Right ventricle myocardium superior (tissue), 1 donor: ENCODE measurements at places on chromosomes 4 and X. TPM values are rescaled to one million over a fixed set of nuclear protein-coding genes. Genes with fewer than 3 reads are reported as not detected.

KCND1 gene
- total RNA-seq, result 0.38 TPM

YY2 gene
- 0.35 TPM for total RNA-seq

PHF8 gene
- 10.8 TPM for total RNA-seq

MSL3 gene
- 15.1 TPM for total RNA-seq

ACOT9 gene
- total RNA-seq, result 44.5 TPM

CD99L2 gene
- 71.5 TPM for total RNA-seq

CXCR3 gene
- 0.22 TPM for total RNA-seq

SMIM10L2A gene
- total RNA-seq, result 1.6 TPM

MAGEC3 gene
- not detected for total RNA-seq

SPARCL1 gene
- 361 TPM for total RNA-seq

CT45A1 gene
- not detected for total RNA-seq

S100G gene
- not detected for total RNA-seq

KDR gene
- total RNA-seq, result 21.2 TPM

DNA sequence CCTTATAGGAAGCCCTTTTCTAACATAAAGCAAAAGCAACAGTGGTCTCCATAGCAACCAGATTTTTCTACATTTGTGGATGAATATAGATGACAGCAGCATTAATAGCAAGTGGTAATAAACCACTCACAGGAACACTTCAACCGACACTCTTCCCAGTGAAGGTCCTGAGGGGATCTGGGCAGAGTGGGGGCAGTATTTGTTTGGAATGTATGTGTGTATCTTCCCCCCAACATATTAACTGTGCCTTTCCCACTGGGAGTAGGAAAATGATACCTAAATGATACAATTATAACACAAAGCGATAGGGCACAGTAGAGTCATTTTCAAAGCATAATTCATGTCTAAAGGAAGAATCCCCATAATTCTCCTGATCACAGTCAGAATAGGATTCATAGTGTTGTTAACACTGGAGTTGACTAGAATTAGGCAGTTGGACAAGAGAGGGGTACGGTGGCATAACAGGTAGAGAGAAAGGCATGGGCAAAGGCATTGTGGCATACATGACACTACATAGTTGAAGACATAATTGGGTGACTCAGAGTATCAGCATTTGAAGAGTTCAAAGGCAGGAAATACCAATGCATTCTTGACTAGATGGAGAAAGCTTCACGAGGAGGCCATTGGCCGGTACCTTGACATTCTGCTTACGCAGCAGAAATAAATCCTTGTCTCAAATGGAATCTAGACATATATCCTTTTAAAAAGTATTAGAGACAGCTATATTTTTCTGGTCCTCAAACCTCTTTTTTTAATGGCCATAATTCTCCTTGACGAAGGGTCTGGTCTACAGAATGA, 15.2 kb downstream of the CAPN6 start:
- DNase-seq, result no peak

DNA sequence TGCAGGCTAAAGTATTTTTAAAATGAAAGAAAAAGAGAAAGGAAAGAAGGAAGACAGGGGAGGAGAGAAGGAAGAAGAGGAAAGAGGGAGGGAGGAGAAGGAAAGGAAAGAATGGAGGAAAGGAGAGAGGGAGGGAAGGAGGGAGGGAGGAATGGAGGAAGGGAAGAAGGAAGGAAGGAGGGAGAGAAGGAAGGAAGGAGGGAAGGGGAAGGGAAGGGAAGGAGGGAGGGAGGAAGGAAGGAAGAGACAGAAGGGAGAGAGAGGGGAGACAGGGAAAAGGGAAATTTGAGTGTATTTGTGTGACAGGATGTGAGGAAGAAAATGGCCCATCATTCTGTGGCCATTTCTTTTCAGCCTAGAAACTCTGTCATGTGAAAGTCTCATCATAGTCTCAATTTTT, 14.9 kb upstream of the PLAC1 start:
- DNase-seq, result no peak

DNA sequence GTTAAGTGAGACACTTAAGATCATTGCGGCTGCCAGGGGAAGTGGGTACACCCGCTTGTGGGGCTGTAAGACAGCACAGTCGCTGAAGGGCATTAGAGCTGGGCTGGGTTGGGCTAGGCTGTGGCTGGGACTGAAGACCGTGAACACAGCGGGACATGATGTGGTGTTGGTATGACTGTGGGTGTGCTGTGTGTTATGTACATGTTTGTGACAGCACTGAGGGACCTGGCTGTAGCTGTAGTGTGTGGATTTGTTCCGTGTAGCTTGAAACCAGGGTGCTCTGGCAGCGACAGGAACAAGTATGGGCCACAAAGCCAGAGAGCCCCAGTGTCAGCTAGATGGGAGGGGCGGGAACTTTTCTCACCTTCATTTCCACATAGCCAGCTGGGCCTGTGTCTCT, 82.1 kb downstream of the NHSL2 start:
- no peak for DNase-seq

GRCh38 chrX:96707804-96708203, 23.2 kb downstream of the DIAPH2 start:
- DNase-seq, result no peak

DNA sequence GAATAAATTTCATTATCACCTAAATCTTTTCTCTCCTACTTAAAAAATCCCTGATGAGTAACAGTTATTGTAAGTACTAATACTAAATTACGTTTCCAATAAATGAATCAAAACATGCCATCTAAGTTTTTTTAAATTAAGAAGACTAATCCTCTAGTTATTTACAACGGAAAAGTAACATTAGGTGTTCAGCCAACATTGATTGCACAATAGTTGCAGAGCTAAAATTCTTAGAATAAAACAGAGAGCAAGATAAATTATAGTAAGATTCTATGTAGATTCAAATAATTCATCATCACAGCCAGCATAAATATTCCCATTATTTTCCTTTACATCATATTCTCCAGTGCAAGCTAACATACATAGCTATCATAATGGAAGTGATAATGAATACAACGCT, 139.2 kb downstream of the HDX start:
- DNase-seq, result no peak

DNA sequence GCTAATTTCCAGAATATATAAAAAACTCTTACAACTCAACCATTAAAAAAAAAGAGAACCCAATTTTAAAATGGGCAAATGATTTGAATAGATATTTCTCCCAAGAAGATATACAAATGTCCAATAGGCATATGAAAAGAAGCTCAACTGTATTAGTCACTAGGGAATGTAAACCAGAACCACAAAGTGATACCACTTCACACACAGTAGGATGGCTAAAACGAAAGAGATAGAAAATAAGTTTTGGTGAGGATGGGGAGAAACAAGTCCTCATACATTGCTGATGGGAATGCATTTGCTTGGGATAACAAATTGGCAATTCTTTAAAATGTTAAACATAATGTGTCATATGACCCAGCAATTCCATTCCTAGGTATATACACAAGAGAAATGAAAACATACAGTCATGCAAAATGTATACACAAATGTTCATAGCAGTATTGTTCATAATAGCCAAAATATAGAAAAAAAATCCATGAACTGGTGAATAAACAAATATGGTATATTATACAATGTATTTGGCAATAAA, 5.7 kb downstream of the TCEAL3 start:
- DNase-seq, result no peak

DNA sequence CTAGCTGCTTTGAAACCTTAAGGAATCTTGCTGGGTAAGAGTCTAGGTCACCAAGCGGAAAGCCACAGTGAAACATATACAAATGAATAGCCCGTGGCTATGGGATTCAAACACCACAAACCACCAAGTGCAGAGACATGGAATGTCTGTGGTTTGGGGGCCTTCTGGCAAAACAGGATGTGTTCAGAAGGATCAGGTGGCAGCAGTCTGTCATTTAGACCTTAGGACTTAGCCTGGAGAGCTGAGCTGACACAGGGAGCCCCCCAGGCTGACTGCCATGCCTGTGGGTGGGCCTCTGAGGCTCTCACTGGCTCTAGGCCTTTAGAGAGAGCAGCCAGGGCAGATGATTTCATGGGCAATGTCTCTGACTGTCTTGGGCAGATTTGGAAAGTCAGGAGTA, 225.6 kb downstream of the FBXW7 start:
- no peak for DNase-seq

GRCh38 chrX:94524867-94525266, 850.9 kb downstream of the FAM133A start:
- DNase-seq, result no peak

- DNase-seq, result no peak
Measured at GRCh38 chr4:87079967-87080366, 140.5 kb downstream of the KLHL8 start.

DNA sequence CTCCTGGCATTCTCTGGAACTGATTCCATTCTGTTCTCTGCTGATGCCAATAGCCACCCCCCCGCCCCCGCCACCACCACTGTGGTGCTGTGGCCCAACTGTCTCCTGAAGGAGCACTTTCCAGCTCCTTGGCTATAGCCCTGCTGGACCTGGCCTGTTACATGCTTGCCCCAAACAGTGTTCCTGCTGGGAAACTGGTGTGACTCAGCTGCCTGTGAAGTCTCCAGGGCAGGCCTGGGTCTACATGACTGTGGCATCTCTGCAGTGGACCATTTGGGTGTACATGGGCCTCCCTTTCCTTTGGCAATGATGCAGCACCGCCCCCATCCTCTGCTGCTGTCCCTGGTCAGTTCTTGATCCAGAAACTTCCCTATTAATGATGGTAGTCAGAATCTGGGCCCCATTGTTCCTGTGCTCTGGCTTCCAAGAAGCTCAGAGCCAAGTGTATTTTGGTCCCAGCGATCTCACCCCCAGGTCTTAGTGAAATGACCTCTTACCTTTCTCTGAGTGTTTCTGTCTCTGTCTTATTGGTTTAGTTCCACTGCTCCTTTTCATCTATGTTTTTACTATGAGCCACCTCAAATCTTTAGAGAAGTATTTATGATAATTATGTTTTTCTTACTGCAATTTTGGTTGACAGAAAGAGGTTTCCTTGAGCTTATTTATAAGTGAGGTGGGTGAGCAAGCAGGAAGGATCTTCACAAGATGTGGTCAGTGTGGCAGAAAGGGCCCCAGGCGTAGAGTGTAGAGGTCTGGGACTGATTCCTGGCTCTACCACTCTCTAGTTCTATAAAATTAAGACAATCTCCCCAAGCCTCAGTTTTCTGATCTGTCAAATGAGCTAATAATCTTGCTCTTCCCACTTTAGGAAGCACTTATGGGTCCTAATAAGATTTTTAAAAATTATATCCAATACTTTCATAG, 210.7 kb upstream of the EOLA2 start:
- no peak for DNase-seq

GRCh38 chr4:151979819-151980218, 219.0 kb upstream of the GATB start:
- no peak for DNase-seq

DNA sequence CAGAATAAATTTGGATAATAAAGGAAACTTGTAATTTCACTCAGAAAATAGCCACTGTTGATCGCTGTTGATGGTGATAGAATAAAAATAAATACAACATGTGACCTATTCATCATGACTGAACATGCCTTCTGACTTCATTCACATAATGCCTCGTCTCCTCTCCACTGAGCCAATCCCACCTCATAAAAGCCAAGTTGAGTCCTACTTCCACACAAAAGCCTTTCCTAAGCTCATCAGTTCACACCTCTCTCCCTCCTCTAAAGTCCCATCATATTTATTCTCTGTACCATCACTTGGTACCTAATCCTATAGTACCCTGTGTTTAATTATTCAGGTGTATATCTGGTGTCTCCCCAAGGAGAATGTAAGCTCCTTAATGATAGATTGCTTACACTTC, 37.7 kb downstream of the APOO start:
- DNase-seq, result no peak

DNA sequence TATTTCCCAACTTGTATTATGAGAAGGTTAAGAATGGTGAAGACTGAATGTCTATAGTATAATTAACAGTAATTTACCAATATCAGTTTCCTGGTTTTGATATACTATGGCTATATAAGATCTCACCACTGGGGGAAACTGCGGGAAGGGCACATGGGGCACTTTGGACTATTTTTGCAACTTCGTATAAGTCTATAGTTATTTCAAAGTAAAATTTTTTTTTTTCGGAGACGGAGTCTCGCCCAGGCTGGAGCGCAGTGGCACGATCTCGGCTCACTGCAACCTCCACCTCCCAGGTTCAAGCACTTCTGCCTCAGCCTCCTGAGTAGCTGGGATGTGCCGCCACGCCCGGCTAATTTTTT, 46.1 kb downstream of the CXorf58 start:
- no peak for DNase-seq

DNA sequence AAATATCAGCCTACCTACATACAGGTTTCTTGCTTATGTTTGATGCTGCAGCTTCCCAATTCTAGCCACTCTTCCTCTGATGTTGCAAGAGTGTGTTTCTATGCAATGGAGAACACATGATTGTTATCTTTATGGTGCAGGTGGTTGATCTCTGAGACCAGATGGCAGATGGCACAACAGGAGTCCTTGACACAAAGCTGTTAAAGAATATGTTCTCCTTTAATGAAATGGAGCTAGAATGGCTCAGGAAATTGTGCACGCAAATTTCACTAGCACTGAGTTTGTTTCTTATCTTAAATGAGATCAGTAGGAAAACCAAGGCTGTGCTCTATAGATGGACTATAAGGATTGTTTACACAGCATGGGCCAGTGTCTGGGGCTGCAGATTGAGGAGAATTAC, 29.9 kb upstream of the TTC29 start:
- no peak for DNase-seq

DNA sequence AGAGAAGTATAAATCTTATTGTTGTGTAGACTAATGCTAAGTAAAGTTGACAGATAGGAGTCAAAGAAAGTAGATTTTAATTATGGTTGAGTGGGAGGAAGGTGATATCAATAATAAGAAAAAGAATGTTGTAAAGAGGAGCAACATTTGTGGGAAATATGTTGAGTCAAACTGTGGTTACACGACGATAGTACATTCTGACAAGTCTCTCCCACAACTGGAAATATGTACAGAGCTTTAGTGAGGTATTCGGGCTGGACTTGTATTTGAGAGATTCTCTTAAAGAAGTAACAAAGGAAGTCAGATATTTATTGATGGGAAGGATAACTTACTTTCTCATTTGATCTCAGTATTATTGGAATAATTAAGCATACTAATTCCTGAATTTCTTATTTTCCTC, 525.3 kb upstream of the MAGEB2 start:
- DNase-seq, result no peak
